ENCODE measurements at places on chromosomes 2 and 18.

- no peak for DNase-seq
Observed at GRCh38 chr2:141728886-141729285, 401.9 kb downstream of the LRP1B start.

- DNase-seq, result peak; percentile 5
Observed at GRCh38 chr2:46362667-46363012, 65.4 kb downstream of the EPAS1 start.

GRCh38 chr2:181250691-181251090 lies 206.5 kb upstream of the ITGA4 start:
- DNase-seq, result no peak

DNA sequence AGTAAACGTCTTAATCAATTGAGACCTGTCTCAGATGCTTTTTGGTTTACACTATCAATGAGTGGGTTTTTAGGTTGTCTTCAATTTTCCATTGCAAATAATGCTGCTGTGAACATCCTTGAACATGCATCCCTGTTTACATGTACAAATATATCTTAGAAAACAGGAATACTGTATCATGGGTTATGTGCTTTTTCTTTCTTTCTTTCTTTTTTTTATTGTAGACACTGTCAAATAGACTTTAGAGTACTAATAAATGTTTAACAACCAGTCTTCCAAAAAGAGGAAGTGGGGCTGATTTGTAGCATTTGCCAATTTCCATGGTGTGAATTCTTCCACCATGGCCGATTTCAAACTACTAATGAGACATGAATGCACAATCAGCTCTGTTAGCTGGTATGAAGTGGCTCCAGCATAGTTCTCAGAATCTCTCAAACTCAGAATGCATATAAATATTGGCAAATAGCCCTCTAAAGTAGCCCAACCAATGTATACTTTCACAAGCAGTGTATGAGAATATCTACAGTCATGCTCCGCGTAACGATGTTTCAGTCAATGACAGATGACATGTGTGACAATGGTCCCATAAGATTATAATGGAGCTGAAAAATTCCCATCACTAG lies 50.3 kb upstream of the B3GNT2 start:
- DNase-seq, result no peak

DNA sequence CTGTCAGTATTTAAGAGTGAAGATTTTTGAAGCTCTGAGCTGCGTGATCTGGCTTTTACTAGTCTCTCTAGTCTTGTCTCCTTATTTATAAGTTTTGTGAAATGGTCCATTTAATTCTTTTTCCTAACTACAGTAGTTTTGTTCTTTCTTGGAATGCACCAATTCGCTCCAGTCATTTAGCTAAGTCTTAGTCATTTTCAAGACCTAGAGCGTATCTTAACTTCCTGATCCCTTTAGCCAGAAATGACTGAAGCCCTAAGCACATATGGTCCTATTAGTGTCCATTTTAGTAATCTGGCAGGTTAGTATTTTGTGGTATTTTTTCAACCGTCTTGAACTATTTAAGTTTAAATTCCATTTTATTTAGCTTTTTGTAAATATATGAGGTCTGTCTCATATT lies 3.6 kb downstream of the BIRC6 start:
- DNase-seq, result peak; percentile 11

DNA sequence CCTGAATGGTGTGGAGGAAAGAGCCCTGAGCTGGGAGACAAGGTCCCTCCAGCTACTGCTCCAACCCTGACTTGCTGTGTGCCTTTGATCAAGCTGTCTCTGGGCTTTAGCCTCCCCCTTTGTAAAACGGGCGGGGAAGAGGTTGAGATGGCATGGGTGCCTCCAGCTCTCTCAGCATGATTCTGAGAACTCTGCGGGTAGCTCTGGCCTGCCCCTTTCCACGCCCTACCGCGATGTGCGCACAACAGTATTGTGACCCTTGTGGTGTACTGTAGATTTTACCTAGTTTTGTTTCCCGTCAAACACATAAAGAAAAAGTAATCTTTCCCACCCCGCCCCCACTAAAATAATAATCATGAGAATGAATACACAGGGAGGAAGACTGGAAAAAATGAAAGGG lies 5.3 kb downstream of the CD8A start:
- DNase-seq, result no peak

DNA sequence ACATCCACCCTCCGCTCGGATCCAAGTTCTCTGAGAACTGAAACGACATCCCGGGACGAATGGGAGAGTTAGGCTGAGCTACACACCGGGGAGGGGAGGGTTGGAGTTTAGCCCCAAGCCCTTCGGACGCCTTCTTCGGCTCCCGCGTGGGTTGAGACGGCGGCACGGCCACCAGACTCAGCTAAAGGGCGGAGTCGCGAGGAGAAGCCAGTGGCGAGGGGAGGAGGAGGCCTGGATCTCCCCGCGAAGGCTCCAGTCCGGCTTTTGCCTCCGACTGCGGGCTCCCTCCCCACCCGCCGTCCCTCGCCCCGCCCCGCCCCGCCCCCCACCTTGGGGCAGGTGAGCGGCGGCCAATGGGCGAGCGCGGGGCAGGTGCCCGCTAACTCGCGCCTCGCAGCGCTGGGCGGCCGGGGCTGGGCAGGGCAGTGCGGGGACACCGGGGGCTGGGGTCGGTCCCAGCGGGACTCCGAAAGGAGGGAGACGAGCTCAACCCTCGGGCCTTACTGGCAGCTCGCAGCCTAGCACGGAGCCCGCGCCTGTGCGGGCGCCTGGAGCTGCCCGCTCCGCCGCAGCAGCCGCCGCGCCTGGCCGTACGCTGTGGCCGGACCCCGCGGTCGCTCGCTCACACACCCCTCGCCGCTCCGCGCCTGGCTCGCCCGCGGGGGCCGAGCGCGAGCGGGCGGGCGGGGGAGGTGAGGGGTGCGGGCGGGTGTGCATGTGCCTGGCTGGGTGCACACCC lies at the start of gene EMX1:
TSS of gene EMX1 (plus strand) at position 382 of the 739 bp plus-strand sequence. CDS start at position 716, 334 bp downstream.
- DNase-seq, result no peak

DNA sequence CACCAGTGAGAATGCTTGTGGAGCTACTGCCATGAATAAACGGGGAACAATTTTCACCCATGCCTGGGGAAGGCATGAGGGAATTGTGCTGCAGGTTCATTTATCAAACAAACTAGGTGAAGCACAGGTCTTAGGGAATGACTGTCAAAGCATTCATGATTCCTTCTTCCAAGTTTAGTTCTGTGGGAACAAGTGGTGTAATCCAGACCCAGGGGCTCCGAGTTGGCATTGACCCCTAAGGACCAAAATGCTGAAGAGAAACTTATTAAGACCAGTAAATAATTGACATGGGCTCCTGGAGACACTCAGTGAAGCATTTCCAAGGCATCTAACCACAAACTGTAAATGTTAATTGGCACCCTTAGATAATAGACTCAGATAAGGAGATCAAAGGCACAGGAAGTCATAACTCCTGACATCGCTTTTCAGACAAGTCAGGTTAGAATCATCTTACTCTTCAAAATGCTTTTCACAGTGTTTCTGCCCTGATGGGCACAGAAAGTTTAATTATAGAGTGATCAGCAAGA lies 96.9 kb downstream of the SPP2 start:
- peak; percentile 41 for DNase-seq

DNA sequence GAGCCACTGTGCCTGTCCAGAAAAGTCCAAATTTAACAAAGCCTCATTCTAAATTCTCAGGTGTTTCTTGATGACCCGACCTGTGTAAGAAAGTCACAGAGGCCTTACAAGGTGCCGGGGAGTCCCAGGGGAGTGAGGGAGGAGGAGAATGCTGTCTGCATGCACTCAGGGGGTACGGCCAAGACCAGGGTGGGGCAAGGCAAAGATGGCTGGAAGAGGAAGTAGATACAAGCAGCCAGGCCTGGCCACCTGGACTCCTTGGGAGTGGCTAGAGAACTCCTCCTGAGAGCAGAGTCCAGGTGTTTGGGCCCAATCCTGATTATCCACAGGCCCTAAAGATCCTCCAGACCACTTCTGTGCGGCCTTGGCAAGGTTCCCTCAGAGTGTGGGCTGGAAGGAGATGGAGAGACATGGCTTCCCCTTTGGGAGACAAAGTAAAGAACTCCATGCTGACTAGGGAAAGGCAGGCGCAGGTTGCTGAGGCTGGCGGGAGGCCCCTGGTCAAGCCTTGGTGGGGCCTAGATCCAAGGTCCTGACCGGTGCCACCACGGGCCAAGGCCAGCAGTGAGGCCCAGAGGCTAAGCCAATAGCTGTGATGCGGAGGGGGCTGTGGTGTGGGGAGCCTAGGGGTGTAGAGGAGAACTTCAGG lies 74.7 kb downstream of the COPS8 start:
- DNase-seq, result no peak

- no peak for DNase-seq
Observed at GRCh38 chr2:239726631-239727181, 298.4 kb downstream of the NDUFA10 start.

GRCh38 chr2:11320698-11321492 lies 23.5 kb downstream of the ROCK2 start:
- no peak for DNase-seq

- DNase-seq, result no peak
Observed at GRCh38 chr2:224670203-224670602, 46.0 kb downstream of the CCDC195 start.

DNA sequence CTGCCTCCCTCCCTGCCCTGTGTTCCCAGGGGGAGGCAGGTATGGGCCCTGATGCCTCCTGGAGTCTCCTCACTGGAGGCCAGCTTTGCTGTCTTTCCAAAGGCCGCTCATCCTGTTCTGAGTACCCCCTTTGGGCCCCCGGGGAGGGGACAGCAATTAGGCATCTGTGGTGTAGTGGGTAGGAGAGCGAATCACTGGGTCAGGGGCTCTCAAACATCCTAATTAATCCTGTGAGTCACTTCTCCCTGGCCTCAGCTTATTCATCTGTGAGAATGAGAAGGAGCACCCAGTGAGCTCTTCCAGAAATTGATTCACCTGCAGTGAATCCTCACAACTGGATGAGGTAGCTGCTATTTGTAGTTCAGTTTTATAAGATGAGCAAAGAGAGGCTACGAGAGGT lies 16.4 kb downstream of the TET3 start:
- DNase-seq, result no peak

- no peak for DNase-seq
Observed at GRCh38 chr2:74317701-74318100, 25.5 kb downstream of the SLC4A5 start.

- DNase-seq, result no peak
Observed at GRCh38 chr18:26493021-26493420, 55.3 kb downstream of the KCTD1 start.

DNA sequence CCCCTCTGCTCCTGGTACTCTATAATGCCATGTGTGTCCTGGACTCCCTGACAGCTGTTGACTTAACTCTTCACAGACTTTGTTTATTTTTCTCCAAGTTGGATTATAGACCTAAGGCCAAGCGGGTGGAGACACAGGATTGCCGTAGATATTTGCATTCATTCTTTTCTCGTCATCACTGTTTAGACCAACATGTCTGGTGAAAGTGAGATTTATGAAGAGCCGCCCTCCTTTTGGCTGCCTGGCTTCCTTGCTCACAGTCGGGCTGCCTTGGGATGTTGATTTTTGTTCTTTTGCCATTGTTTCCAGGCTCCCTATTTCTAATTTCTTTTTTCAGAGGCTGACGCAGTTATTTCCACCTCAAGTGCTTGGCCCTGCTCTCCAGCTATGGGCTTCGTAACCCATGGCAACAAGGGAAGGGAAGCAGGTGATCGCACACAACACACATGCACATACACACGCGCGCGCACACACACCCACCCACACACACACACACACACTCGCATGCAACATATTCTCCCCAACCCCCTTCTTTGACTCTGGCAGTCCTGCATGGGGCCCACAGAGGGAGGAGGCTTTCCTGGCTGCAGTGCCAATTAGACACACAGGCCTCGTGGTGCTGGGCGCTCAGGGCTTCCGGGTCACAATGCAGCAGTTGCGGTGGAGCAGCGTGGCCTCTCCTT lies 296.5 kb downstream of the MTX2 start:
- peak; percentile 49 for DNase-seq

GRCh38 chr2:239687441-239687840 lies 286.6 kb upstream of the HDAC4 start:
- no peak for DNase-seq

- peak; percentile 71 for DNase-seq
Observed at GRCh38 chr18:7567474-7568425, 634 bp downstream of the PTPRM start.

Measured in fibroblast of skin of right biceps (primary cell).